ENCODE measurements at places on chromosomes 13 and 19. TPM values are rescaled to one million over a fixed set of nuclear protein-coding genes. Genes with fewer than 3 reads are reported as not detected.

Gene C19orf33
- 6.7 TPM for total RNA-seq

DNA sequence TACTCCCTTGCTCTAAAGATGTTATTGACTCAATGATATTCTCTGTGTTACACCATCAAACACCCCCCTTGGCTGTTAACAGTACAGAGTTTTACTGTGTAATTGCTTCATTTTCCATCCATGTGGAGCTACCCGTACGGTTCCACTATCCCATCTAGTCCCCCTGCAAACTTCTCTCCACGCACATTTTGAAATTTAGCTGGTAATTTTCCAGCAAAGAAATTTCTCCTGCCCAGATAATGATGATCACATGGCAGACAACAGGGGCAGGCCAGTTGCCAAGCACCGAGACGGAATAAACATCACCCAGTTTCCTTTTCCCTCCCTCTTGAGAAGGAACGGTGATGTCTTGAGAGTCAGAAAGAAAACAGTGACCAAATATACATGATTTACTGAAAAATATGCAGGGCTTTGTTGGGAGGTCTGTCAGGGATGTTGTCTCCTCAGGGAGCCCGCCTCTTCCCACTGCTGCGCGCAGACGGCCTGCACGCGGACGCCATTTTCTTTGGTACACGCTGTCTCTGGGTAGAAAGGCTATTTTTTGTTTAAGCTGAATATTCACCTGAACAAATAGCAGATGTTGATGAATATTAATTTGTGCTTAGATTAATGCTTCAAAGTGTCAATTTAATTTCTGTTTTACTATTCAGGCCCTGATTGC, 109.9 kb downstream of the OLFM4 start:
- DNase-seq, result peak; percentile 56

Gene LGALS7B
- not detected for total RNA-seq

GRCh38 chr13:103178986-103179943, 113.0 kb upstream of the SLC10A2 start:
- no peak for DNase-seq

DNA sequence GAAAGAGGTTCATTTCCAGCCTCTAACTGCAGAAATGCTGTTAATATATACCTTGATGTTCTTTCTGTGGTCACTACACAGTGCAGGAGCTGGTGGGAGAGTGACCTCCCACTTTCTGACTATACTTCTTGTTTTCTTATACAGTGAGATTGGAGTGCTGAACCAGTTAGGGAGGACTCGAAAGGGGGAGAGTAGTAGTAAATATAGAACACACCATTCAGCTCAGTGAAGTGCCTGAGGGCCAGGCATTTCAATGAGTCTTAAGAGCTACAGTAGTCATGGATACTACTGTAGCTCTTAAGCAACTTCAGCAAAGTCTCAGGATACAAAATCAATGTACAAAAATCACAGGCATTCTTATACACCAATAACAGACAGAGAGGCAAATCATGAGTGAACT, 372.9 kb downstream of the MTUS2 start:
- no peak for DNase-seq

Gene CCDC159
- 17.1 TPM for total RNA-seq

Gene ZNF177
- 2.3 TPM for total RNA-seq

DNA sequence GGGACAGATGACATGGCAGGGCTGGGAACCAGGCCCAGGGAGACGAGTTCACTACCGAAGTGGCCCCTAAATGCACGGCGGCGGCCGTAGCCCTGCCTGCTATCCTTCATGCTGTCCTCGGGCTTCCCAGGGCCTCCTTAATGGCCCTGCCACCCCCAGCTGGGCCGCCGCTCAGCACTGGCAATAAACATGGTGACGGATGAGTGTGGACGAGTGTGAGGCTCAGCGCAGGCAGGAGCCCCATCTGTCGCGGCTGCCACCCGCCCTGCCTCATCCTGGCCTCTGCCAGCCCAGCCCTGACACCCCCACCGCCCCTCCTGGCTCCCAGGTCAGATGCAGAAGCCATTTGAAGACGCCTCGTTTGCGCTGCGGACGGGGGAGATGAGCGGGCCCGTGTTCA, 13.6 kb downstream of the PIN1 start:
- no peak for DNase-seq

Gene ANKRD10
- total RNA-seq, result 48.6 TPM

DNA sequence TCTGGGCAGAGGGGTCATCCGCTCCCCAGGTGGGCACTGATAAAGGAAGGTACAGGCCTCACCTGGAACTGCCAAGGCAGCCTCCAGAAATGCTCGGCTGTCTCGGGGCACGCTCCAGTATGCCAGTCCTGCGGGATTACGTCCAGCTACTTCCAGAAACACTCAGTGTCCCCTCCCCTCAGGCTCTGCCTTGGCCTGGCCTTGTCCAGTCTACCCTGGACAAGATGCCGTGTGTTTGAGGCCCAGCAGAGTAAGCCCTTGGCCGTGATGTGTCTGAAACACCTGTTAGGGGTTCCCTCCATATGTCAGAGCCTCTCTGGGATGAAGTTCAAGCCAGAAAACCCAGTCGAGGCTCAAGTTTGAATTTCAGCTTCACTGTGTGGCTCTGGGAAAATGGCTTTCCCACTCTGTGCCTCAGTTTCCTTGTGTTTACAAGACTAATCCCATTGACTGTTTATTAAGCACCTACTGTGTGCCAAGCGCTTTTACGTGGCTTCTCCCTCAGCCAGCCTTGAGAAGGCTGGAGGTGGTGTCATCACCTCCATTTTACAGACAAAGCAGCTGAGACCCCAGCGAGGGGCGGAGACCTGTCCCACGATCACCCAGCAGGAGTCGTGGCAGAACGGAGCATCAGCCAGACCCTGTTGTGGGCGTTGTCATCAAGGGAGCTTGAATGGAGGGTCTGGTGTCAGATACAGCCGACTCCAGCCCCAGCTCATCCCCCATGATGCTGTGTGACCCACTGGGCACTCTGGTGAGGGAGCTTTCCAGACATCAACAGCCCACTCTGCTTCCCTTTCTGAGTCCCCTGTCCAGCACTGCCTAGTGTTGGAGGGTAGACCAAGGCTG, 2.0 kb upstream of the PIK3R2 start:
- DNase-seq, result no peak

Gene PTGIR
- total RNA-seq, result 3.8 TPM

GRCh38 chr13:73602295-73602694, 531.9 kb downstream of the KLF12 start:
- DNase-seq, result no peak

DNA sequence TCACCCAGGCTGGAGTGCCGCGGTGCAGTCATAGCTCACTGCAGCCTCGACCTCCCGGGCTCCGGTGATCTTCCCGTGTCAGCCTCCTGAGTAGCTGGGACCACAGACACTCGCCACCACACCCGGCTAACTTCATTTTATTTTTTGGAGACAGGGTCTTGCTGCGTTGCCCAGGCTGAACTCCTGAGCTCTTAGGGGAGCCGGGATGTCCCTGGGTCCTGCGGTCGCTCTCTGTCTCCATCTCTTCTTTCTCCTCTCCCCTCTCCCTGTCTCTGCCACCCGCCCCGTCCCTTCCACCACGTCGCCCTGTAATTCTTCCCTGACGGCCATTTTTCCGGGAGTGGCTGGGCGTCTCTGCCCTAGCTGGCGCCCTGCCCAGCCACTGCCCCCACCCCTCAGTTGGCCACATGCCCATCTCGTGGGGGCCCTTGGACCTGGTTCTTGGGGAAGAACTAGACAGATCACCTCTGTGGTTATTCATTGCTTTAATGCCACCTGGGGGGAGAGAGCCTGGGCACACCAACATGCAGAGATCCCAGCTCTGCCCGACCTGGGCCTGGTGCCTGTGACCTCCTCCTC, 18.9 kb downstream of the ARID3A start:
- DNase-seq, result no peak

Gene PTPRH
- 0.87 TPM for total RNA-seq

- DNase-seq, result no peak
Measured at GRCh38 chr19:48474084-48474592, 5.0 kb downstream of the CYTH2 start.

DNA sequence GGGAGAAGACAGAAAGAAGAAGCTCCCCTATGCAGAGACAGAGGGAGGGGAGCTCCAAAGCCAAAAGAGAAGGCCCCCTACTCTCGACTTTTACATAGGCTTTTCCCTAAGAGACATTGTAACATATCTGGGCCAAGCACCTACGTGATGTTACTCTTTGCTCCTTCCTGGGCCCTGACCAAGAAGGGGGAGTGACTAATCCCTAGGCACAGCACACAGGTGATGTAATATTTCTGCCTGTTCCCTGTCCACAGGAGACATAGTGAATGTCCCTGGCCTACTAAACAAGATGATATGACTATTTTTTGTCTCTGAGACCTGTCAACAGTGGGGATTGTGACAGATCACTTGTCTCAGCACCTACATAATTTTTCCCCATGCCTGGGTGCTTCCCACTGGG, 15.9 kb upstream of the ZNF254 start:
- DNase-seq, result no peak

Gene FAM216B
- 3.1 TPM for total RNA-seq

Gene STARD13
- 36.4 TPM for total RNA-seq

DNA sequence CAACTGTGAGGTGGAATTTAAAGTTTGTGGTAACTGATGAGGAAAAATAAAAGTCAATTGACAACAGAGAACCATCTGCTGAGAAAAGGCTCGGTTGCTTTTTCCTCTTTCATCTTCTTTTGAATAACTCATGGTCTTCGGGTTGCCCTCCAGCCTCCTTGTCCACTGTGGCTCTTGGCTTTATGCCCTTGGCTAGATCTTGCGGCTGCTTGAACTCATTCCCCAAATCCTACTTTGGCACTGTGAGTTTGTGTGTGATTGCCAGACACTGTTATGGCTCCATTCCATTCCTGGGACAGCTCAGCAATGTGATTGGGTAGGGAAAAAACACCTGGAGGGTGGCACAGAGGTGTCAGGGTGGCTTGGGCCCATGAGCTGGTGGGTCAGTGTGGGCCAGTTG, 387.4 kb downstream of the DLEU7 start:
- no peak for DNase-seq

Gene CALR3
- not detected for total RNA-seq

DNA sequence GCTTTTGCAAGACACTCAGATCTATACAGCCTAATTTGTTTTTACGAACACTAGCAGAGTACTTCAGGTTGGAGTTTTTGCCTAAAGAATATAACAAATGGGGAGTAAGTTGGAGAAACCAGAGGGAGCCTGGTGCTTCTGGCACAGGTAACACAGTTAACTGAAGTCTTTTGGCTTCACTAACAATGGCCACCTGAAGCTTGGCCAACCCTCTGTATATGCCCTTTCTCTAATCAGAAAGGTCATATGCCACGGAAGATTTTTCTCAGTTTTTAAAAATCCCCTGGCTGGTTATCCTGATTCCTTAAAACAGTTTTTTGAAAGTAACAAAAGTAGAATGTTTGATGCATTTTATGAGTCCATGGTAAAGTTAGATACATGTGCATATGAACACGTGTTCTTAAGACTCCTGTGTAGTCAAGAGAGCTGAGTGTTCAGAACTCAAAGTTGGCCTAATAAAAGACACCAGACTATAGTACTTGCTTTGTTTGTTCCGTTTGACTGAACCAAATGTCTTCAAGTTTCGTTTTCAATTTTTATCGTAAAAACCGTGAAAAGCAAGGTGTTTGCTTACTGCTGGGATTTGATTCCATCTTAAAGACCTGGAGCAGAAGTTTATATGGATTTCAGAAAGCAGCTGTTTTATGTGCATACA, 137.5 kb downstream of the KCNRG start:
- DNase-seq, result no peak

- no peak for DNase-seq
Measured at GRCh38 chr19:51668216-51668615, 21.6 kb upstream of the SIGLEC14 start.

DNA sequence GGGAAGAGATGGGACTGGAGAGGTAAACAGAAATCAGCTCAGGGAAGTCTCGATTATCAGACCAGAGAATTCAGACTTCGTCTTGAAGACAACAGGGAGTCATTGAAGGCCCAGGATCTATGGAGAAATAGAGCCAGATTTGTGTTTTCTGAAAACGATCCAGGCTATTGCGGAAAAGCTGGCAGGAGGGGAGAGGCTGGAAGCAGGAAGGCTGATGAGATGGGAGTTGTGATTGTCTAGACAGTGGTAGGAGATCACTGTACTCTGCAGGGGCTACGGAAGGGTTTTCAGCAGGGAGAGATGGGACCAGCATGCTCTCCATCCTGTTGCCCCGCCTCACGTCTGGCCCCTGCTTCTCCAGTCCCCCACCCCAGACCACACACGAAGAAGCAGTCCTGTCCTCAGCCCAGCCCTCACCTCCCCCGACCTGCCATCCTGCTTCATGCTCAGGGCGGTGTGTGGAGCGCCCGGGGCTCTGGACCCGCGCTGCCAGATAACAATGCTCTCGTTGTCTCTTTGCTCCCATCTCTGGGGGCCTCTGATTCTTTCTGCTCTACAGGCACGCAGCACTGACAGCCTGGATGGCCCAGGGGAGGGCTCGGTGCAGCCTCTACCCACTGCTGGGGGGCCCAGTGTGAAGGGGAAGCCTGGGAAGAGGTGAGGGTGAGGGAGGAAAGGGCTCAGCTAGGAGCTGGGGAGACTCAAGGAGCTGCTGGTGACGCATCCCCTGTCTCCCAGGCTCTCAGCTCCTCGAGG, 1.9 kb downstream of the ARHGAP33 start:
- DNase-seq, result no peak

GRCh38 chr13:71524613-71525304, 342.2 kb downstream of the DACH1 start:
- no peak for DNase-seq

GRCh38 chr19:32646556-32646955, 28.4 kb downstream of the ANKRD27 start:
- no peak for DNase-seq

DNA sequence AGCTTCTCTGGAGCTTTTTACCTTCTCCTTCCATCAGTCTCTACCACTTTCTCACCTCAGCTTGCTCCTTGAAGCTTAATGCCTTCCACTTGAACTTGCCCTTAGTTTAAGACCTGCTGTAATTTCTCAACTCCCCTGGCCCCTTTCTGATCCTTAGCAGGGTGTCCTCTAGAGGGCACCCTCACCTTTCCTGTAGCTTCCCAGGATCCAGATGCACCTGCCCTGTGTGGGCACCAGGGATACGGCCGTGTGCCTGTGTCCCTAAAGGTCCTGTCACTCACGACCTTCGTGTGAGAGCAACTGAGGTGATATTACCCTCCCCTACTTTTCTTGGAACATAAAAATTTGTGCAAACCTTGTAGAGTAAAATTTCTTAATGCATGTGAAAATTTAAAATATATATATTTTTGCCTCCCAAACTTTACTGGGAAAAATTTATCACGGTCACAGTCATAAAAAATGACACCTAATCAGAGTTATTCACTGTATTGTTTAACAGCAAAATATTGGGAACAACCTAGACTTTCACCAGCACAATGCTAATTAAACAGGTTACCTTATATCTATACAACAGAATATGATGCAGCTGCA, 46.4 kb downstream of the PSG3 start:
- DNase-seq, result no peak

Gene JUND
- 113 TPM for total RNA-seq

Gene CAPN12
- total RNA-seq, result not detected

- DNase-seq, result no peak
Measured at GRCh38 chr13:73873940-73874830, 260.0 kb downstream of the KLF12 start.

Gene KRTDAP
- not detected for total RNA-seq

GRCh38 chr13:54078271-54078870, 1049.8 kb downstream of the OLFM4 start:
- no peak for DNase-seq

- no peak for DNase-seq
Measured at GRCh38 chr13:67155898-67156722, 74.0 kb downstream of the PCDH9 start.

Gene CDX2
- not detected for total RNA-seq
